T47D (cell line): ENCODE measurements at places on chromosomes 7 and 10.

DNA sequence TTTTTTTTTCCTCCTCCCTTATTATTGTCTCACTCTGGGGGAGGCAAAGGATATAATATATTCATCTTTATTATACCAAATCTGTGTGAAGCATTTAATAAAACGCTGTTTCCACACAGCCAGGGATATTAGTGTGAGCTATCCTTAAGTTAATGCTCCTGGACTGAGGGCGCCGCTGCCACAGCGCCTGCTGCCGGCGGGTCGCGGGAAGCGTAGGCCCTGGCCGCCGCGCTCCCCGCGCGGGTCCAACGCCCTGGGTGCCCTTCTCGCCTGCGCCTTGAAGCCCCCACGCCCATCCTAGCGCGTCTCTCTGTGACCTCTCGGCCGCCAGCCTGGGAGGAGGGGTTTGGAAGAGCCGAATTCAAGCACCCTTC is 9.5 kb upstream of the LBX1 start:
- no peak for DNase-seq

DNA sequence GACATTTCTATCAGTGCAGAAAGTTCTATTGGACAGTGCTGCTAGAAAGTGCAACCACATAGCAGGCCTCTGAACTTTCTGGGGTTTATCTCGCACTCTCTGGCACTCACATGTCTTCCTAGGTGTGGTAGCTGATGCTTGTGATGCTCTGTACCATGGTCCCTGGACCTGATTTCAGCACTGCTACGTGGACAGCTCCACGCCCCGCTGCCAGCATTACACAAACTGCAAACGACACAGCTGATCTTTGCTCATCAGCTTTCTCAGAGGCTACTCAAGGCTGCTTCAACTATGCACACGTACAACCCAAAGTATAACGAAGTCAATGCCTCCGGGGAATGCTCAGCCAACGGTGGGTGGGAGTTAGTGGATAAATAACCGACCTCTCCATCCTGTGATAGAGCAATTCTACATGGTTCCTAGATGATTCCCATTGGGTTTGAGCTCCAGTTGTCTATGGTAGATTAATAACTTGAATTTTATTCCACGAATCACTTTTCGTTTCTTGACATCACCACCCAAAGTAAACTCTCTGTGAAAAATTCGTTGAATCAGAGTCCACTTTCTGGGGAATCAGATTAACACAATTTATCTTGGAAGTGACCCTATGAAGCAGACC is 302.5 kb downstream of the ACTR3B start:
- peak; percentile 42 for DNase-seq

- DNase-seq = no peak
Observed at GRCh38 chr10:127854769-127855590, 37.8 kb downstream of the CLRN3 start.

- DNase-seq = no peak
Observed at GRCh38 chr10:126124046-126124445, 227.7 kb downstream of the FANK1 start.

DNA sequence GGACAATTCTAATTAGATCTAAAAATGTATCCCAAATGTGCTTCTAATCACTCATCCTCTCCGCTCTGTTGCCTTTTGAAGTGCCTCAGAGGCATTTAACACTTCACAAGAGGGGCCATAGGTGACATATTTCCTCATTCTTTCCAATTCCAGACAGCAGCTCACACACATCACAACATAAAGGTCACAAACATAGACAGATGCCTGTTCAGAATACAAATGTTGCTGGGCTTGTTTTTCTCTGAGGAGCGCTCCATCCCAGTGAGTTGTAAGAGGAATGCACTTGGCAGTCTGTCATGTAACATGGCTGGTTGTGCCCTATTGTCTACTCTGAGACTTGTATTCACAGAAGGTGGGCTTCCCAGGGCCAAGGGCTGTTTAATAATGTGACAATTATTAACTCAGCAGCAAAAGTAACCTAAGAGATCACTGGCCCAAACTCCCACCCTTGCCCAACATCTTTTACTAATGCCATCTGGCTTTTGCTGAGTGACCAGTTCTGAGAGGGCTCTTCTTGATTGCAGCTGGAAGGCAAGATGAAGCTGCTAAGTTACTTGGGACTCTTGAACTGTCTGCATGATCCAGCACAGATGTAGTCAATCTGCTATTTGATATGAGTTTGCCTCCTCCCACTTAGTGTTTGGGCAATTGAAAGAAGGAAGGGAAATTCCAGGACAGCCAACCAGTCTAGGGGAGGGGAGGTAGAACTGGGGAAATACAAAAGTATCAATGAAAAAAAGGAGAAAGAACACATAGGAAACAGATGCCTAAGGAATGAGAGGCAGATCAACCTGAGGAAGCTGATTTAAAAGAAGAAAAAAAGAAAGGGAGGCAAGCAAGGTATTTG is 13.6 kb downstream of the PON2 start:
- DNase-seq = no peak

GRCh38 chr10:131560166-131560565 is 248.6 kb upstream of the TCERG1L start:
- DNase-seq = no peak

- DNase-seq = no peak
Observed at GRCh38 chr10:119783665-119784027, 57.8 kb downstream of the INPP5F start.

DNA sequence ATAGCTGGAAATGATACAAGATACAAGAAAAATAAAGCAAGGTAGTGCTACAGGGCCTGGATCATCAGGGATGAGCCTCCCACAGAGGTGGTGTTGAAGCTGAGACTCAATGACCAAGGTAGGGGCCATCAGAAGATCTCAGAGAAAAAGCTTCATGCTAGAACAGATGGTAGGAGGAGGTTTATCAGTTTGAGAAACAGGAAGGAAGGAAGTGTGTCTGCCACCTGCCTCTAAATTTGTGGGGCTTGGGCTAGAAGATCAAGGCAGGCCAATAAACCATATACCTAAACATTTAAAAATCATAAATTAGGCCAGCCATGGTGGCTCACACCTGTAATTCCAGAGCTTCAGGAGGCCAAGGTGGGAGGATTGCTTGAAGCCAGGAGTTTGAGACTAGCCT is 410.8 kb upstream of the PRKCQ start:
- no peak for DNase-seq

DNA sequence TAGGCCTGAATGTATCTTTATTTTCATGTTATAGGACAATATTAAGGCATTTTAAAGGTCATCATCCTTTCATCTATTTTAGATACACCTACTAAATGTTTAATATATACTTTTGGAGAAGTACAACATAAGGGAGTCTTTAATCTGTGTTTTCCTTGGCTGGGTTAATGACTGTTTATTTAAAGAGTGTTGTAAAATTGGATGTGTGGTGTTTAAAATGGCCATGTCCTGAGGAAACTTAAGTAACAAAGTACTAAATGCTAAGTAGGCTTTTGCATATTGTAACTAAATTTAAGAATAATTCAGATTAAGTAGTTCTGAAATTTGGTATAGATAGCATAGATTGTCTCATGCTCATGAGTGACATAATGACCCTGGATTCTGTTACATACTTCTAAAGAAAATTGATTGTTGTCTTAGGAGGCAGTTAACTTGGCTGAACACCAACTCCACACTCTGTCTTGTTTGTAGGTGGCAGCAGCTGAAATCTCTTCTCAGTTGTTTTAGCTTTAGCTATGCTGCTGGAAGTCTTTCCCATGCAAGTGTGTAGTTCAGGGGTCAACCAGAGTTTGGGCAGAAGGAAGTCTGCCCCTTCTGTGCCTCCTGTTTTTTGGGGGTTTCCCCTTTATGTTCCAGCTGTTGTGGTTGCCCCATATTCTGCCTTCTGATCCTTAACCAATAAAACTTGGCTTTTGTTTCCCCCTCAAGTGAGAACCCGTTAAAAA is 29.2 kb downstream of the DLD start:
- DNase-seq = no peak

DNA sequence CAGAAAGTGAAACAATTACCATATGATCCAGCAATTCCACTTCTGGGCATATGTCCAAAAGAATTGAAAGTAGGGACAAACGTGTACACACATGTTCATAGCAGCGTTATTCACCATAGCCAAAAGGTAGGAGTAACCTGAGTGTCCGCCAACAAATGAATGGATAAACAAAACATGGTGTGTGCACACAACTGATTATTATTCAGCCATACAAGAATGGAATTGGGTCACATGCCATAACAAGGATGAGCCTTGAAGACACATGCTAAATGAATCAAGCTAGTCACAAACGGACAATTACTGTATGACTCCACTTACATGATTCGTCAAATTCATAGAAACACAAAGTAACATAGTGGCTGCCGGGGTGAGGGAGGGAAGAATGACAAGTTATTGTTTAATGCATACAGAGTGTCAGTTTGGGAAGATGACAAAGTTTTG is 4.1 kb upstream of the OIT3 start:
- DNase-seq = peak; percentile 34

DNA sequence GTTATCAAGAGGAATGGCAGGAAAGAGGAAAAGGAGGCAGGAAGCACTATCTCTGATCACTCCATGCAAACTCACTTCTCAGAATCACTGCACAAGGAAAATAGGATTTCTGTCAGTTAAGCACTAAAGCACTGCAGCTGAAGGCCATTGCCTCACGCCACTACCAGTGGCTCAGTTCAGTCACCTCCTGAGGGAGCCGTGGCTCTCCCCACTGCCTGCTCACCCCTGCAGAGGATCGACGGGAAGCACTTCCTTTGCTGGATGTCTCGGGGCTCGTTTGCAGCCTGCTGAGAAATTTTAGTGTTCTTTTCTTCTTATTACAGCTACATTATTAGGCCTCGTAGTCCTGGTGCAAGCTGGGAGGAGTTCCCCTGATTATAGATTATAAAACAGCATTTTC is 90.1 kb upstream of the ADCY1 start:
- no peak for DNase-seq

DNA sequence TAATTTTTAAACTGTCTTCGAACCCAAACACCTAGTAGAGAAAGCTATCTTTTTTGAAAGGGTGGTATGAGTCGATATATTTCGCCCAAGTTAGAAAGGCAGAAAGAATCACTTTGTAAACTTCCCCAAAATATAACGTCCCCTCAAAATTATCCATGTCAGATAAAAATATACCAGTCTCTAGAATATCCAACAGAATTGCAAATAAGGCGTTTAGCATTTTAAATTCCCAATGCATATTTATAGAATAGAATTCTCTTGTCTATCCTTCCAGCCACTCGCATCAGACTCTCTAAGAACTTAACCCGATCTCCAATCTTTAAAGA is 2.1 kb downstream of the CTBP2 start:
- DNase-seq = no peak

DNA sequence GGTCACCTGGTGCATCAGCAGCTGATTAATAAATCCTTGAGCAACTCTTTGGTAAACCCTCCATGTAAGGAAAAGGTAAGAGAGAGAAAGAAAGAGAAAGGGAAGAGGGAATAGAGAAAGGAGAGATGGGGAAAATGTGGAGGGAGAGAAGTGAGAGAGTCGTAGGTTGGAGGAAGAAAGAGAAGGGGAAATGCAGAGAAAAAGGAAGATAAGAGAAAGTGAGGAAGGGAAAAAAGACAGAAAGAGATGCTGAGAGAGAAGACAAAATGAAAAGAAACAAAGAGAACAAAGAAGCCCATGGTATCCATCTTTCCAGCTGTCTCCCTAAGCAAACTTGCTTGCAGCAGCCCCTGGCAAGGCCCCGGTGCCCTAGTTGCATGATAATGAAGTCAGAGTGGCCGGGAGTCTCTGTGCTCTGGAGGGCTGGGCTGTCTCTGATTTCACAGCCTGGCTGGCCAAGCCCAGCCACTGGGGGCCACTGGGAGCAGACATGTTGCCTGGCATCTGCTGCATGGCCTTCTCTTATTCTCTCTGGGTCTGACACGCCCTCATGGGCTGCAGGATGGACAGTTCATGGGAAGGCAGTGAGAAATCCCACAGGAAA is 48.4 kb downstream of the PRR15 start:
- DNase-seq = no peak

DNA sequence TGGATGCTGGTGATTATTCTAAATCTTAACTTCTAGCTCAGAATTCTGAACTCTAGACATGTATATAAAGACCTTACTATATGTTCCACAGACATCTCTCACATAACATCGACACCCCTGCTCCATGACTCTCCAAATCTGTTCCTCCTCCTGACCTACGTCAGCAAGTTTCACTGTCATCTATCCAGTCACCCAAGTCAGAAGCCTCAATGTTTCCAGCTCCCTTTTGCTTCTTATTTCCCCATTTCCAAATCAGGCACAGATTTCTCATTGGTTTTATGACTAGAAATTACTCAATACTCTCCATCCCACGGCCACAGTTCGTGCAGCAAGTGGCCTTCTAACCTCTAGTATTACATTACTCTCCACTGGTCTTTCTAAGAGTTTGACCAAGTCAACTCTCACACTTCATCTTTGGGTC is 28.5 kb downstream of the EPC1 start:
- no peak for DNase-seq

DNA sequence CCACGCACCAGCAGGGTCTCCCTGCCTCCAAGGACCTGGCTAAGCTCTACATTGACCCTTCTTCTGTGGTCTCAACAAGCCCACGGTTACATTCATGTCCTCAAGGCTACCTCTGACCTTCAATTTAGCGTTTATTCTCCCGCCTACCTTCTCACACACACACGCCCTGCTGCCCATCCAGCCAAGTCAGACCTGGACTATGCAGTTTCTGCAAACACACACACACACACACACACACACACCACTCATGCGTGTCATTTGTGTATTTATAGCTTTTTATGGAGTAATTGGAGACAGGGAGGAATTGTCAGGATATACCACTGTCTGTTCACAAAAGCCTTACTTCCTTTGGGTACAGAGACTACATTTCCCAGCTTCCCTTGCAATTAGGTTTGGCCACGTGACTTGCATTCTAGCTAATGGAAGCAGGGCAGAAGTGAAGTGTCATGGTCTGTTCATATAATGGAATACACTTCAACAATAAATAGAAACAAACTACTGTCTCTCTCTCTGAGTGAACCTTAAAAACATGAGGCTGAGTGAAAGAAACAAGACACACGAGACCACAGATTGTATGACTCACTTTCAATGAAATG is 53.8 kb upstream of the CPXM2 start:
- no peak for DNase-seq

- DNase-seq = no peak
Observed at GRCh38 chr7:11835260-11835659, 3.3 kb upstream of the THSD7A start.

DNA sequence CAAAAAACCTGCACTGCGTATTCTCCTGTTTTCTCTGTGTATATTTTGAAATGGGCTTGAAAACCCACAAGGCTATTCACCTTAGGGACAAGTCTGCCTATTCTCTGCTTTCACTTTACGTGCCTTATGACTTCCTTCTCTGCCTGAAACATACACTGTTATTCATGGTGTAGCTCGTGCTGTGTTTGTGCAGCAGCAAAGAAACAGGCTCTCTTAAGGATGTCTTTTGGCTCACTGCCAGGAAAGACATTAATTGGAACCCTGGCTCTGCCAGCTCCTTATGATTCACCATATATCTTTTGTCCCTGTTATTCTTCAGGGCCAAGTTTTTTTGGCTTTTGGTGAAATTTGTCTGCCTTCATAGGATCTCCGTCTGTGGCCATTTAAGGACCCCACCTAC is 92.4 kb downstream of the TMEM106B start:
- DNase-seq = no peak
